Astrocyte (in vitro differentiated cells and primary cell): ENCODE measurements at places on chromosomes 3 and 15.

- DNase-seq: no peak
These were observed 27.5 kb downstream of the CSPG4 start for GRCh38 chr15:75685195-75685594.

GRCh38 chr3:43370293-43370980 is 84.1 kb downstream of the SNRK start:
- no peak for DNase-seq

GRCh38 chr3:33900809-33901505 is 102.5 kb downstream of the PDCD6IP start:
- no peak for DNase-seq

DNA sequence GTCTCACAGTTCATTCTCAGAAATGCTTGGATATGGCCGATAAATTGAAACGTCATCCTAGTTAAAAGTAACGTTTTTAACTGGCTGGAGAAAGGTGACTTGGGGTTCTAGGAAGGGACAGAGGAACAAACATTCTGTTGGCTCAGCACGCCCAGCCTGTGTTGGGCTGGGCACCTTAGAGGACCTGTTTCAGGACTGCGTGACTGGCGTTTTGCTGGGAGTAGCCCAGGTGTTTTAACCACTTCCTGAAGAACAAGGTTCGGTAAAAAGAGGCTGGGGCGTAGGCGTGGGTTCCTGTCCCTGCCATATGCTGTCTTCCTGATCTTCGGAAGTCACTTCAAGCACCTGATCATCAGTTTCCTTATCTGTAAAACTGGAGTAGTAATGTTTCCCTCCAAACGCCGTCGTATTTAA is 1.1 kb upstream of the TLNRD1 start:
- DNase-seq: no peak

DNA sequence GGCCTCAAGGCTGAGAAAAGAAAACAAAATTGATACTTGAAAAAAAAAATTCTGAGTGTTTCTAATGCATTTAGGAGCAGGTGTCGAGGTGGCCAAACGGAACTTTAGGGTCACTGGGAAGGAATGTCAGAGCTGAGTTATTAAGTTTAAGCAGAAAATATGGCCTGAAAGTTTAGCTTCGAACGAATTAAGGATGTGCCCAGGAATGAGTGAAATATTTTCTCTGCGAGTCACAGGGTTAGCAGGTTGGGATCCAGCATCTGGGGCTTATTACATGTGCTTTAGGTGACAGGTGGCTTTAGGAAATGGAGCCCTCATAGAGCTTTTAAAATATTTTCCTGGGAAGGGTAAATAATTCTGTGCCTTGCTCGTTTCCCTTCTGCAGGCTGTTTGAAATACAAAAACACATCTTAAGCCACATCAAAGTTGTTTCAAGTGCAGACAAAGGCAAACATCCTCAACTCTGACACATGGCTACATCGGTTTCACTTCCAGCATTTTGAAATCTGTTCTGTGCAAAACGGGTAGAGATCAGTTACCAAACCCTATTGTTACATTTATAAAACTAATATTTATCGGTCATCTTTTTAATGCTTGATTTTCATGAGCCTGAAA is 143.1 kb upstream of the ARRDC4 start:
- no peak for DNase-seq

DNA sequence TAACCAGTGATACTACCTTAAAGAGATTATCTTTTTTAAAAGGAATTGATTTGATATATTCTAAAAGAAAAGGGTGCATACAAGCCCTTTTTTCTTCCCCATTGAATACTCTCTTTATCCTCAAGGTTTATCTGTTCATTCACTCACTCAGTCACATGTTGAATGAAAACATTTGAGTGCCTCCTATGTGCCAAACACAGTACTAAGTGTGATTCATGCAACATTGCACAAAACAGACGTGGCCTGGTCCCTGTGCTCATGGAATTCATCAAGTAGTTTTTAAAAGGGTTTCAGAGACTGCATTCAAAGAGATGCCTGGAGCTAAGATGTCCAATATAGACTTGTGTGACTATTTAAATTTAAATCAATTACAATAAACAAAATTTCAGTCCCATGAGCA is 462.2 kb upstream of the MDFIC2 start:
- DNase-seq: no peak

DNA sequence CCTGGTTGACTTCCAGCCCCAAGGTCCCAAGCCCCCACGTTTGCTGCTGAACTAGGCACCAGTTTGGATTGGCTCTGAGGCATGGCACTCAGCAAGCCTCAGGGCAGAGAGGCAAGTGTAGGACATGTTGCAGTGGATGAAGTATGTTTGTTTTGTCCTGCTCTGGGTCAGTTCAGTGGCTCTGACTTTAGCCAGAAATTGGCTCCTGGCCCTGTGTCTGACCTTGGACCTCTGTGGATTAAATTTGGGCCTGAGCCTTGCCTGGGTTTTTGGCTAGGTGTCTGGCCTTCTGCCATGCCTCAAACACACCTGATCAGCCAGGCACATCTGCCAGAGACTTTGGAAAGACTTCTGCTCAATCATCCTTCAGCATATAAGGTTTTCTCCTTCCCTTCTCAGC is 3.6 kb upstream of the MRAS start:
- DNase-seq: no peak

DNA sequence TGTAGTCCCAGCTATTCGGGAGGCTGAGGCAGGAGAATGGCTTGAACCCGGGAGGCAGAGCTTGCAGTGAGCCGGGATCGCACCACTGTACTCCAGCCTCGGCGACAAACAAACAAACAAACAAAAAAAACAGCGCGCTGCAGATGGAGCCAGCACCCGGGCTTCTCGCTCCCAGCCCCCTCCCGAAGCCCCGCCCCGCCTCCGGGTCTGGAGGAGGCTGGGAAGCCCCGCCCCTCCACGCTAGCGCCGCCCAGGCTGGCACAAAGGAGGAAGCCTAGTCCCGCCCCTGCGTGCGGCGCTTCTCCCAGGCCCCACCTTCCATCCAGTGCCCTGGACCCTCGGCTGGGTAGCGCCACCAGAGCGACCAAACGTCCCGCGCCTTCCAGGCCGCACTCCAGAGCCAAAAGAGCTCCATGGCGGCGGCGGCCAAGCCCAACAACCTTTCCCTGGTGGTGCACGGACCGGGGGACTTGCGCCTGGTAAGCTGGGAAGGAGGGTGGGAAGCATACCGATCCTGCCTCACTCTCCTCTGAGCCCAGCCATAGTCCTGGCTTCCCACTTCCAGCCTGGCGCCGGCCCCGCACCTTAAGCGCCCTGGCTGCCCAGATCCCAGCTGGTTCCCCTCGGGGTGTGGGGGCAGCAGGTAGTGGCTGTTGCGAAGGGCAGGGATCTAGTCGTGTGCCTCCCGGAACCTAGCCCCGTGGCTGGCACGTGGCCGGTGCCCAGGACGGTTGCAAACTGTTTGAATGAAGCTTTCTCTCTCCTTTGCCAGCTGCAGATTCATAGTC is at the start of gene SORD:
SORD (plus strand) TSS at position 325 of the 788 bp plus-strand sequence; CDS start at position 414, 89 bp downstream.
- DNase-seq: peak; percentile 60

DNA sequence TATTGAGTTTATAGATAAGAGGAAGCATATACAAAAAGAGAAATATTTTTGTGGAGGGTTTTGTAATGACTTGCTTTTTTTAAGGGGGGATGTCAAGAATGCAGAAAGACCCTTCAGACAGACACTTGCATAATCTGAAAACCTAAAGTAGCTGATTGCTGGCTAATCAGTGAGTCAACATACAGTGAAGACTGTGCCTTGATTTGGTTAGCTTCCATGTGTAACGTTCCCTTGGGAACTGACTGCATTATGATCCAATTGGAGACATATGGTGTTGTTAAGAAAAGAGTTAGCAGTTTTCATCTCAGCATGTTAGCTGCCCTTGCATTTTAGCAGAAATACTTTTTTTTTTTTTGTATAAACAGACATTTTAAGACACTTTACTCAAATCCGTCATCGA is 483.2 kb downstream of the RBMS3 start:
- peak; percentile 64 for DNase-seq

DNA sequence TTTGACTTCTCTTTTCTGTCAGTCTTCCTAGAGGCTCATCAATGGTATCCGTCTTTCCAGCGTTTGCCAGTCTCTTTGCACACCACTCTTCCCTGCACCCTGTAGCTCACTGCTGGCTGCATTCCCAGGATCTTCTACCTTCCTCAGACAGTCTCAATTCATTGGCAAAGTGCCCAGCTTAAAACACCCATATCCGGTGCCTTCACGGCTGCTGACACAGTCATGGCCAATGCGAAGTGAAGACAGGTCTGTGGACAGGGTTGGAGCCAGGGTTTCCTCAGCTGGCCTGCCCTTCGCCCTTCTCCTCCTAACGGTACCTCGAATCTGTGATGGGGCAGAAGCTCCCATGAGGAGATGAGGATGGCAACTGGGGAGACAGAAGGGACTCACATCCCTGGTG is 36.1 kb downstream of the PTH1R start:
- DNase-seq: peak; percentile 66

DNA sequence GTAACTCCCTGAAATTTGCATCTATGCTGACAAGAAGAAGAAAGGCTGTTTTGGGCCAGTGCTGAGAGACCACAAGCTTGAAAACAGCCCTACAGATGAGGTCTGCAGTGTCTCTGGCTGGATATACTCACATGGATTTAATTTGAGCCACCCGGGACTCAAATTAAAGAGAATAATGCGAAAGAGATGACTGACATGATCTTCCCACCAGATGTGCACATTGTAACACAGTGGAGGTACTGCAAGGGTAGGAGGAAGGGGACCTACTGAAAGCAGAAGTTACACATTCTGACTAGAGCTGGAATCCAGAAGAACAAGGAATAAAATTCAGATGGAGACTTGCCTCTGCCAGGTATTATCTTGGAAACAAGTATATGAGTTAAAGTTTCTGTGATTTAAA is 728.3 kb upstream of the SGO1 start:
- DNase-seq: no peak

GRCh38 chr3:127073941-127074820 is 91.3 kb downstream of the PLXNA1 start:
- DNase-seq: no peak

- no peak for DNase-seq
These were observed 184.9 kb downstream of the APBA2 start for GRCh38 chr15:29070471-29071231.

DNA sequence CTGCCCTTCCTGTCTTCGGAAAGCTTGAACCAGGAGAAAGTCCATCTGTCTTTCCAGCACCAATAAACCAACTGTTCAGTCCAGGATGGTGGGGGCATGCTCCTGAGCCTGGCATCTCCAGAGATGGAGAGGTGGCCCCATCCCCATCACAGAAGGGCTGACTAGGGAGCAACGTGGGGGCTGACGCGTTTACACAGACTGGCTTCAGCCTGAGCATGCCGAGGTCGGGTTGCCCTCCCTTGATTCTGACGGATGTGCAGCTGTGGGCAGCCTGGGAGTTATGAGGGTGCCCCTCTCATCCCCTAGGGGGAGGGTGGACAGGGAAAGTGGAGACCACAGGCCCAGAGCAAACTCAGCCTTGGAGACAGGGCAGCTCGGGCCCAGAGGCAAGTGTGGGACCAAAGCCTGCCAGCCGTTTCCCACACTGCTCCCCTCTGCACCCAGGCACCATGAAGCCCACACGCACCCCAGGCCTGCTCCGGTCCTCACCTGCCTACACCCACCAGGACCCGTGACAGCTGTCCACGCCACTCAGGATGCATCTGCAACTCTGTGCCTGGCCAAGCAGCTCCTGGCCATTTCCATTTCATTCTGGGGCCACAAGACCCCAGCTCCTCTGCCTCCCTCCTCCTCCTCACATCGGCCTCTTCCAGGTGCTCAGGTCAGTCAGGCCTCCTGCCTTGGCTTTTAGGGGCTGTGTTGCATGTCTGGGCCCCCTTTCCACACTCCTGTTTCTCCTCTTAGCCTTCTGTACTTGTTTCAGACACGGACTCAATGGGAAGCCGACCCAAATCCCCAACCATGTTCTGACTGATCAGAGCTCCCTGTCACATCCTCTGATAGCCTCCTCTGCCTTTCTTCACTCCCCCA is 48.2 kb upstream of the SLC41A3 start:
- no peak for DNase-seq

DNA sequence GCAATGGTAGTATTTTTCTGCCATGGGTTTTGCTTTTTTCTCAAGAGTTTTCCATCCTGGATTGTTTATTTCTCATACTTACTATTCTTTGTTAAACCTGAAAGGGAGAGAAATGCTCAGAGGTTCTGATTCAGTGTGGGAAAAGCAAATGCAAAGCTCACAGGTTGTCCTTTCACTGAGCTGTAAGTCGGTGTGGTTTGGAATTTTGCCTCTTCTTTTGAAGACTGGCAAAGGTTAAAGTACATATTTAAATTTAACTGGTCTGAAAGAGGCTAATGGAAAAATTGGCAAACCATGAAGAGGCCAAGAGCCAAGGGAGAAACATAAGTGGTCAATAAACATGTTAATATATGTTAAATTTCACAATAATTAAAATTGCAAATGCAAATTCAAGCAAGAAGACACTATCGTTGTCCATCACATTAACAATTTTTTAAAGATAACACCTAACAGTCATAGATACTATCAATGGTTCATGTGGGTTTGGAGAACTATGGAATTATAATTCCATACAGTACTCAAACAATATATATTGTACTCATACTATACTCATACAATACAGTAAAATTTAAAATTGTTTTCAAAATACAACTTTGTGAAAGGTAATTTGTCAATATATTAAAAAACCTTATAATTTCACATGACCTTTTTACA is 246.8 kb upstream of the STT3B start:
- DNase-seq: no peak

DNA sequence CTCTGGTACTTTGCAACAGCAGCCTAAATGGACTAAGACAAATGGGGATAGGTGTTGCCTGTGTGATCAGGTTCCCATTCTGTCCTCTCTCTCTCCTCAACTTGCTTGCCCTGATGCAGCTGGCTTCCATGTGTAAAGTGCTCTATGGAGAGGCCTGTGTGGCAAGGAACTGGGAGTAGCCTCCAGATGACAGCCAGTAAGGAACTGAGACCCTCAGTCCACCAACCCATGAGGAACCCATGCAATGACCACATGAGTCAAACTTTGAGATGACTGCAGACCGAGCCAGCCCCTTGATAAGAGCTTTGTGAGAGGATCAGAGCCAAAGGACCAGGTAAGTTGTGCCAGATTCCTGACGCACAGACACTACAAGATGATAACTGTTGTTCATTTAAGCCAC is 74.6 kb upstream of the ADPGK start:
- DNase-seq: no peak

- DNase-seq: no peak
These were observed 37.8 kb upstream of the SPTSSB start for GRCh38 chr3:161409069-161409468.

- DNase-seq: peak; percentile 17
These were observed 7.7 kb downstream of the CCR5 start for GRCh38 chr3:46378426-46378942.

DNA sequence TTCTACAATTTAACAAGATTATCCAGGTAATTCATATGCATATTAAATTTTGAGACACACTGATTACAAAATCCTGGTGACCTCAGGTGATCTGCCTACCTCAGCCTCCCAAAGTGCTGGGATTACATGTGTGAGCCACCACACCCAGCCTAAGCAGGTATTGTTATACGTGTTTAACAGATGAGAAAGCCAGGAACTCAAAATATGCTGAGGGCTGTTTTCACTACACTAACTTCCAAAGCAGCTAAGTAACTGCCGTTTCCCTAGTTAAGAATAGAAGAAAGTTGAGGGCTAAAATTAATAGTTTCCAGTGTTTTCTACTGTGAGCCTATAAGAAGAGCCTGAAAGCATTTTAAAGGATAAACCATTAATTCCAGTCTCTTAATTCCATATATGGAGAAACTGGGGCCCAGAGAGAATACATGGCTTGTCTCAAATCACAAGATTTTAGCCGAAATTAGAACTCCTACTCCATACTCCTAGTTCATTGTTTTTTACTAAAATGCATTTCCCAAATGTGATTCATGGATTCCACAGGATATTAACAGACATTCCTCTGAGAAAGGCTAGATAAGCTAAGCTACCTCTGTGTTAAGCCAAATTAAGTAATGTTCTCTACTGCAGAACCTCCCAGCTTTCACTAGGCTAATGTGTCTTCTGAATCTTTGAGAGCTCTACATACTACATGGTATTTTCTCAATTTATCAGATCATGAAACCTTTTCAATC is 17.0 kb upstream of the AVEN start:
- DNase-seq: peak; percentile 93
